CD4-positive, CD25-positive, alpha-beta regulatory T cell (primary cell): ENCODE measurements at places on chromosomes 2 and 18. TPM values are rescaled to one million over a fixed set of nuclear protein-coding genes. Genes with fewer than 3 reads are reported as not detected.

- H3K27ac ChIP-seq: no peak overlapping the region
- H3K4me1 ChIP-seq: no peaks in the 10 kb centered on the region
- H3K27me3 ChIP-seq: no peaks in the 10 kb centered on the region
Measured at GRCh38 chr2:47657886-47658489, 125.0 kb upstream of the MSH6 start.

DNA sequence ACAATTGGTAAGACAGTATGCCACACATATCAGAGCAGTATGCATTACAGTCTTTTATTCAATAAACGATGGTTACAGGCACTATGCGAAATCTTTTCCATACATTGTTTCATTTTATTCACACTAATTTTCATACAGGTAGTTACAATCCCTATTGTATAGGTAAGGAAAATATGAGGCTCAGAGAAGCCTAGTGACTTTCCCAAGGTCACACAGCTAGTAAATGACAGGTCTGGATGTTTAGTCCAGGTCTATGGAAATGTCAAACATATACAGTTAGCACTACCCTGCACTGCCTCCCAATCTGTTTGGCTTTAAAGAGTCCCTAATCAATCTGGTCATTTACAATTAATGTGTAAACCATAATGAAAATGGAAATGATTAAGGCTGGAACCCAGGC, 372.2 kb downstream of the MTX2 start:
- H3K36me3 ChIP-seq: no peaks in the 10 kb centered on the region
- H3K27ac ChIP-seq: no peak overlapping the region
- H3K4me3 ChIP-seq: no peak overlapping the region

DNA sequence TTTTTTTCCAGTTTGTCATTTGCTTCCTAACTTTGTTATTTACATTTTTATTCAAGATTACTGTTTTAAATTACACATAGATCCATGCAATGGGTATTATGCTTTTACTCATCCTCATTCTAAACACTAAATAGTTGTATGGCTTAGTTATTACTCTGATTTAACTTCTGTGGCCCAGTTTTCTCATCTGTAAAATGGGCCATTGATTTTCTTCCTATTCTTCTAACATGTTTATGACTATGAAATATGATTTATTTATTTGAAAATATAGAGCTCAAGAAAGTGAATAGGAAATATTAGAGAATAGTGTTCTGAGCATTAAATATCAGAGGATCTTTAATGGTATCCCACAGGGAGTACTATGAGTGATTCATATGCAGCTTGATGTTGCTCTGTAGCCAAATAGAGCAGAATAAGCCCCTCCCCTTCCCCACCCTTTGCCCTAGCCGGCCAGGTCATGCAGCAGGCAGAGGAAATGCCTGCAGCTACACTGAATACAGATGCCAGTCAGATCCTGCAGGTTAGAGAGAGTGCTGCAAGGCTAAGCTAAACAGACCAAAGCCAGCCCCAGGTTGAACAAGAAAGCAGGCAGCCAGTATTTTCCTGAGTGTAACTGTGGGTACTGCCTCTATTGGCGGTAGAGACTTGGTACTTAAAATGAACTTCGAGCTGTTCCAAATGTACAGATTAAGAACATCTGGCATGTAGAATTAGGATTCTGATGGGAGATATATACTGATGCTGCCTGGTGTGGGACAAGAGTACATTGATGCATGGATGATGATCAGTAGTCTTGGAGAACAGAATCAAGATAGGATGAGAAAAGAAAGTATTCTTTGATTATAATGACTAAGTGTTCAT, 11.7 kb upstream of the ACYP2 start:
- no peaks in the 10 kb centered on the region for H3K36me3 ChIP-seq
- DNase-seq: no peak
- H3K4me1 ChIP-seq: peaks cover 12% of the 10 kb centered on the region
- H3K27ac ChIP-seq: no peak overlapping the region

GRCh38 chr2:217530392-217531090, 472.3 kb downstream of the TNS1 start:
- H3K27me3 ChIP-seq: no peaks in the 10 kb centered on the region
- no peak overlapping the region for H3K27ac ChIP-seq
- no peaks in the 10 kb centered on the region for H3K36me3 ChIP-seq
- H3K4me3 ChIP-seq: no peak overlapping the region
- no peak for DNase-seq

- no peak for DNase-seq
- H3K4me1 ChIP-seq: no peaks in the 10 kb centered on the region
- H3K27ac ChIP-seq: no peak overlapping the region
- H3K36me3 ChIP-seq: no peaks in the 10 kb centered on the region
Measured at GRCh38 chr18:28412521-28412920, 235.6 kb upstream of the CDH2 start.

Gene WNT10A
- total RNA-seq: 10.8 TPM

- no peak overlapping the region for H3K4me3 ChIP-seq
- no peaks in the 10 kb centered on the region for H3K27me3 ChIP-seq
- no peaks in the 10 kb centered on the region for H3K4me1 ChIP-seq
- H3K36me3 ChIP-seq: no peaks in the 10 kb centered on the region
- H3K27ac ChIP-seq: no peak overlapping the region
Measured at GRCh38 chr18:1585881-1586488, 681.3 kb downstream of the ADCYAP1 start.

Gene CCDC102B
- 1.8 TPM for total RNA-seq

Gene SPP2
- not detected for total RNA-seq

Gene RAPGEF4
- total RNA-seq: 1.4 TPM

Gene KCNF1
- not detected for total RNA-seq

DNA sequence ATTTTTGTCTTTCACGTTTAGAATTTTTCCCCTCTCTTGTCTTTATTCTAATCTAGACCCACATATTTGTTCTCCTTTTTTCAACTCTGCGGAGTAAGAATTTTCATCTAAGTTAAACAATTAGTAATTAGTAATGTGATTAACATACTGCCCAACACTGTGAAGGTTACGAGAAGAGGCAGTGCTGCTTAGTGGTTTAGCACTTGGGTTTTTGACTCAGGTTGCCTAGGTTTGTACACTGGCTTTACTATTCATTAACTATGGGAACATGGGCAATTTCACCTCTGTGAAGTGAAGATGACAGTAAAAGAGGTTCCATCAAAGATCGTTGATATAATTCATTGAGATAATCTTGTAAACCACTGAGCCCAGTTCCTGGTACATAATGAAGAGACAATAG, 82.2 kb upstream of the PNPT1 start:
- H3K4me3 ChIP-seq: no peak overlapping the region
- H3K27ac ChIP-seq: no peak overlapping the region
- no peaks in the 10 kb centered on the region for H3K4me1 ChIP-seq
- no peaks in the 10 kb centered on the region for H3K27me3 ChIP-seq
- DNase-seq: no peak

Gene REG3G
- not detected for total RNA-seq
